ENCODE measurements at places on chromosomes 6 and 20.
A peak's percentile ranks its signal among the peaks of the same experiment; 100 is the strongest.

DNA sequence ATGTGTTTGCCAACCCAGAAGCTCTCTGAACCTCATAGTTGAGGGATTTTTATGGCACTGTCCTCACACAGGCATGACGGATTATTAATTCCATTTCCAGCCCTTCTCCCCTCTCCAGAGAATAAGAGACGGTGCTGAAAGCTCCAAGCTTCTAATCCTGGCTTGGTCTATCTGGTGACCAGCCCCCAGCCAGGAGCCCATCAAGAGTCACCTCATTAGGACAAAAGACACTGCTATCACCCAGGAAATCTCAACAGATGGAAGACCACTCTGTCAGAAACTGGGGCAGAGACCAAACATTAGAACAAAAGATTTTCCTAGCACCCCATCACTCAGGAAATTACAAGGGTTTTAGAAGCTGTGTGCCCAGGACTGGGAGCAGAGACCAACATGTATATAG, 48.2 kb downstream of the STMND1 start:
- DNase-seq: no peak

- DNase-seq: no peak
Measured at GRCh38 chr20:21586682-21587081, 72.8 kb upstream of the NKX2-2 start.

DNA sequence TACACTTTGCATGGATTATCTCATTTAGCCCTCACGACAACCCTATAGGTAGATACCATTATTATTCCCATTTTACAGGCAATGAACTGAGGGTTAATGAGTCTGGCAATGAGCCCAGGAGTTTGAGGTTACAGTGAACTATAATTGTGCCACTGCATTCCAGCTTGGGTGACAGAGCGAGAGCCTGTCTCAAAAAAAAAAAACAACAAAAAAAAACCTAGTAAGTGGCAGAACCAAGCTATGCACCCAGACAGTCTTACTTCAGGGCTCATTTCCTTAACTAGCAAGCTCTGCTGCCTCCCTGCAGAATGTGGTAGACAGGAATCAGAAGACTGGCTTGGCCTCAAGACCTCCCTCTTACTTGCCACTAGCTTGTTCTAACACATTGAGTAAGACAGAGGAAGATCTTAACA, 71.9 kb upstream of the RREB1 start:
- no peak for DNase-seq

DNA sequence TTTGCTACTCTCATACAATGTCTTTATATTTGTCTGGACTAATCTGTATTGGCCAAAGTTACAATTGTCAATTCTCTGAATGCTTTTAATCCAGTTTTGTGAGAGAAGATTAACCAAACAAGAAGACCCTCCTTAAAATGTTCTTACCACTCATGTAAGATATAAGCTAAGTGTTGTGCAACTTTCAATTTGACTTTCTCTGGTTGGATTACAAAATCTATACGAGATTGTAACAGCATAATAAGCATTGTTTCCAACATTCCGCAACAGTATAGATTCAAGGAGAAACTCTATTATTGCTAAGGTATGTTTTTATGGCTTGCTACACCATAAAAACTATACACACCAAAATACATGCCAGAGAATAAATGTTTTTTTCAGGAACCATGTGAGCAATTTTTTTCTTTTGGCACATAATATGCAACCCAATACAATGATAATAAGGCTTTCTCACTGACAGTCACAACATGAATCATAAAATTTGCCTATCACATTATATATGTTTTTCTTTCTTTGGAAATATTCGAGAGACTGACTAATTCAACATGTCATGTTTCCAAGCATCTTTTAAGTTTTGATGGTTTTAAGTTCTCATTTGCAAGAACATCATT, 12.2 kb upstream of the TRPC4AP start:
- no peak for DNase-seq

GRCh38 chr20:33900521-33901131, 89.5 kb downstream of the CHMP4B start:
- no peak for DNase-seq

- DNase-seq: no peak
Measured at GRCh38 chr20:24577271-24577909, 108.0 kb downstream of the SYNDIG1 start.

DNA sequence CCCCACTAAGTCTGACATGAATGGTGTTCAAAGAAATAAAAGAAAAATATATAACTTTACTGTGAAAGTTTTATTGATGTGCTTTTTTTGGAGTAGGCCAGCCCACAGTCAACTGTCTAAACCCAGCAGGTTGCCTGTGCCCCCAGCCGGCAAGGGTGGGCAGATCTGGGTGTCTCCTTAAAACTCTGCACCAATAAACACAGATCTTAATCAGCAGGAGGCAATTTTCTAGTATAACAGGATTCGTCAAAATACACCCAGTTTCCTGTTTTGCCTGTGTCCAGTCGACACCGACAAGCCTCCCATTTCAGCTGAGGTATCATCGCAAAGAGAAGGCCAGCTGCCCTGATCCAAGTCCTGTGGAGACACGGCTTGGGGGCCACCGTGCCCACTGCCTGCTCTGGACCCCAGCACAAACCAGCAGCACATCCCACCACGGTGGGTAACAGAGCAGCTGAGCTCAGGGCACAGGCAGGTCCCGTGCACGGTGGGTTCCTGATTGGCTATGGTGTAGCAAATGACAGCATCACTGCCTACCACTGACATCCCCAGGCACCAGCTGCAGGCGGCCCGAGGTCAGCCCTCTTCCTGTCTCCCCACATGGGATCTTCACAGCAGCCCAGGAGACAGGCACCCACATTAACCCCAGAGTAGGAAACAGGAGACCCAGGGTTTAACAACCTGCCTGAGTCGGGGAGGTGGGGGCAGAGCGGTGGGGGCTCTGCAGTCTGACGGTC, 15.7 kb downstream of the BMP7 start:
- DNase-seq: no peak

DNA sequence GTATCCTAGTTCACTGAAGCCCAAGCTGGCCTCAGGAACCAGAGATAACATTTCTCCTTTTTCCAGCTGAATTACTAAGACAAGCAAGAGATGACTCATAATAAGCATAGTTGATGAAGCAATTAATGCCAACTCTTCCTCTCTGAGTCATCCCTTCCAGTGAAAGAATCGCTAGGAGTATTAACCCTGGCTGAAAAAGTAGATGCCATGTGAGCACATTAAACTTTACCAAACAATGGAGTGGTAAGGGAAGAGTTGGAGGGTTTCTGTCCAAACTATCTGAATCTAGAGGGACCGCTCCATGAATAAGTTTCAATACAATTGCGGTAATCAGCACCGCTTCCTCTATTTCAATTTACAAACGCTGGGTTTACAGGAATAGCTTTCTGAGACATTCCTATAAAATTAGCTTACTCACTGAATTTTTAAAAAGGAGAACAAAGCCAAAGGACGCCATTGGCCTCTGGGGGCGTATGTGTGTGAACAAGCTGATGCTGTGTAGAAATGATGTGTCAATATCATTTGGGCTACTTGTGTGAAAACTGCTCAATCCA, 48.3 kb downstream of the ATXN1 start:
- DNase-seq: no peak

GRCh38 chr6:107235511-107235910, 120.2 kb upstream of the BEND3 start:
- DNase-seq: no peak

DNA sequence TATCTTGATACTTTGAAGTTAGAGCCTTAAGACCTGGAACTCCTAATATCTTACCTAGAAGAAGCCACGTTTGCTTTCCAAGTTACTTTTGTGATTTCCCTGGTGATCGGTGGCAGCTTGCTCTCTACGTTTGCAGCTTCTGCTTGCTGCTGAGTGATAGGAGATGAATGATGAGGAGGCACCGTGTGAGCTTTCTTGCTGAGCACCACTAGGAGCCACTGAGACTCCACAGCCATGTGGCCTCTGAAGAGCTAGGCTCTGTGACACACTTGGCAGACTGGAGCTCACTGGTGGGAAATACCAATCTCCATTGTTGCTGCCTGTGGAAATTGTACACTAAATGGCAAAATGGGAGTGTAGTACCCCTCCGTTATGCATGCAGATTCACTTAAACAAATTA, 161.8 kb downstream of the IBTK start:
- no peak for DNase-seq

DNA sequence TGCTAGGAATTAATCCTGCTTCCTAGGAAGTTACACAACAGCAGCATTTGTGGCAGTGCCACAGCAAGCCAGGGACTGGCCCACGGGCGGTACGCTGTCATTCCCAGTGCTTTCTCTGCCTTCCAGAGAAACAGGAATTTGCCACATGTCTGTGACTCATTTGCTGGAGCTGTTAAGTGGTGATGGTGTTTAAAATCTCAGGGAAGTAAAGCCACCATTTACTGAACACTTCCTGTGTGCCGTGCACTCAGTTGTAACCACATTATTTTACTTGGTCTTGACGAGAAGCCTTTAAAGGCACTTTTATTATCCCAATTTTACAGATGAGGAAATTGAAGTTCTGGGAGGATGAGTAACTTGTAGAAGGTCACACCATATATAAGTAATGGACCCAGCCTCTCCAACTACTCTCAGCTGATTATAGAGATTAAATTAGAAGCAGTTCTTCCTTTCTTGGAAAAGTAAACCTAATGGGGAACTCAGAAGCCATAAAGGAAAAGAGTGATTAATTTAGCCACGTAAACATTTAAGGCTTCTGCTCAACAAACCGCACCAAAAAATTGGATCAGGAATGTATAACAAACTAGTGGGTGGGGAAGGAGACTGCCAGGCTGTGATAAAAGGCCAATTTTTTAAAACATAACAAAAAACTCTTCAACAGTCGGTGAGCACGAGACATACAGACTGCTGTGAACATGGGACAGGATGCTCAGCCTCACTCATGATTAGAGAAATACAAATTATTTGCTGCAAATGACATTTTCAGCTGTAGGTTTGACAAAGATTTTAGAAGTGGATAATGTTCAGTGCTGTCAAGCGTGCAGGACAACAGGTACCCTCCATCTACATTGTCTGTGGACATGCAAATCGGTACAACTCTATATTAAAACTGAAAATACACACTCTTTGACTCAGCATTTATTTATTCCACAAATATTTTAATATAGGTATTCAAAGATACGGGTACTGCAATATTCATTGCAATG, 311.2 kb downstream of the NRN1 start:
- DNase-seq: no peak

GRCh38 chr6:142952614-142953013, 7.6 kb upstream of the HIVEP2 start:
- no peak for DNase-seq

- no peak for DNase-seq
Measured at GRCh38 chr6:158672726-158673125, 22.9 kb downstream of the SYTL3 start.

- DNase-seq: no peak
Measured at GRCh38 chr20:5886788-5887187, 63.5 kb downstream of the TRMT6 start.

- no peak for DNase-seq
Measured at GRCh38 chr20:5621305-5621704, 128.9 kb upstream of the SHLD1 start.

DNA sequence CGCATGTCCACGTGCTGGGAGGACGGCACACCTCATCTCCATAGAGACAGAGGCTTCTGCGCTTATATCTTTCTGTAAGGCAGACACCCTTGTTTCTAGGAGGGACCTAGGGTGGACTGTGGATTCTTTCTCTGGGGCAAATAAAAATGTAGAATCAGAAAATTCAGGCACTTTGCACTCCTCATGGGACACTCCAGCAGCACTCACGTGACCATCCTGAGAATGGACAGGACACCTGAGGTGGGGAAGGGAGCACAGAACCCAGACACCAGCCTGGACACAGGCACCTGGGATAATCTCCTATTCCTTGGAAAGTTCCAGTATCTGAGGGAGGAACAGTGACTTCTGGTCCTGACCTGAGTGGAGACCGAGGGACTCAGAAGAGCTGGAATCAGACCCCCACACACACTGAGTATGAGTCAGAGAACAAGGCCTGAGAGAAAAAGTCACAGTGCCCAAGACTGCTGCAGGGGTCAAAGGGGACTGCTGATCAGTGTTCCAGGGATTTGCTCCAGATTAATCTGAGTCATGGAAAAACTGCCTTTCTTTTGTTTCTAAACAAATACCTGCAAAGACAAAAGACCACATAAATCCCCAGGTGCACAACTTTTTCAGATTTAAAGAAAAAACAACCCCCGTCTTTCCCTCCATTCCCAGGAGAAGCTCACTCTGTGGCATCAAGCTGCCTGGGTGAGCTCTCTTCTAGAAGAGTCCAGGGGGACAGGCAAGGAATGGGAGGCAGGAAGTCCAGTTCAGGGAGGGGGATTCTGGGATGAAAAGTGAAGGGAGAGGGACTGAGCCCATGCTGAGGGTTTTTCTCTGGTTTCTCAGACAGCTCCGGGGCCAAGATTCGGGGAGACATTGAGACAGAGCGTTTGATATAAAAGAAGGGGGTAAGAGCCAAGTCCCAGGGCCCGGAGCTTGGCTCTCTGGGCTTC, 35.6 kb upstream of the MICB start:
- no peak for DNase-seq

DNA sequence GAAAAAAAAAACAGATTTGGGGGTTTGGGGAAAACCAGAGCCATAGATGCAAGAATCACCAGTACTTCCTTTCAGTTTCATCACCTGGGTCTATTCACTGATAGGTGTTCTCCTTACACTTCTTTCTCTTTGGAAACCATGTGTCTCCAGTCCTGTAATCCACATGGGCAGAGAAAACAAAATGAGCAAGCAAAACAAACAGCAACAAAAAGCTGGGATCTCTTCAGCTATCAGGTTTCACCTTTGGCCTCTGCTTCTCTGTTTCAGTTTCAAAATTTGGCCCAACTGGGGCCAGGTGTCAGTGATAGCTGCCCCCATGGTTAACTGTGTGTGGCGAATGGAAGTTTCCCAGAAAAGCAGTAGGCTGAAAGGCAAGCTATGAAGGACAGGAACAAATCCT, 220.0 kb upstream of the THBS2 start:
- DNase-seq: peak; percentile 7

DNA sequence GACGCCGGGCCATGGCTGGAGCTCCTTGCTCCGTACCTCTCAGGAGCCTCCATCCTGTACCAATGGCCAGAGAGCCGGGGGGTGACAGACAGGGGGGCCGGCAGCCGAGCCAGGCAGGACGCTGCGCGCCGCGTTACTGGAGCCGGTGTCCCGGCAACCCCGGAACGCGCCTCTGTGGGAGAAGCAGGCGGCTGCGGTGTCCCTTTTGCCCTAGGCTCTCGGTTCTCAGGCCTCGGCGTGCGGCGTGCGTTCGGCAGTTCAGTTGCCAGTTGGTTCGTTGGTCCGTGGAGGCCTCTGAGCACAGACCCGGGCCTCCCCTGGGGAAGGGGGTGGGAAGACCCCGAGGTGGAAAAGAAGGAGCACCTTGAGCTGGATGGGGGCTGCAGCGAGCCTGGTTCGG, at the start of gene SPATS1:
SPATS1 (plus strand) TSS at position 162 of the 400 bp plus-strand sequence. CDS start 446 bp downstream, outside the sequence.
- no peak for DNase-seq

- DNase-seq: no peak
Measured at GRCh38 chr20:1876217-1876921, 18.8 kb upstream of the SIRPA start.

Data from GM19239 (cell line).